Stromal cell of bone marrow (primary cell): ENCODE measurements at places on chromosomes 2 and 18.

DNA sequence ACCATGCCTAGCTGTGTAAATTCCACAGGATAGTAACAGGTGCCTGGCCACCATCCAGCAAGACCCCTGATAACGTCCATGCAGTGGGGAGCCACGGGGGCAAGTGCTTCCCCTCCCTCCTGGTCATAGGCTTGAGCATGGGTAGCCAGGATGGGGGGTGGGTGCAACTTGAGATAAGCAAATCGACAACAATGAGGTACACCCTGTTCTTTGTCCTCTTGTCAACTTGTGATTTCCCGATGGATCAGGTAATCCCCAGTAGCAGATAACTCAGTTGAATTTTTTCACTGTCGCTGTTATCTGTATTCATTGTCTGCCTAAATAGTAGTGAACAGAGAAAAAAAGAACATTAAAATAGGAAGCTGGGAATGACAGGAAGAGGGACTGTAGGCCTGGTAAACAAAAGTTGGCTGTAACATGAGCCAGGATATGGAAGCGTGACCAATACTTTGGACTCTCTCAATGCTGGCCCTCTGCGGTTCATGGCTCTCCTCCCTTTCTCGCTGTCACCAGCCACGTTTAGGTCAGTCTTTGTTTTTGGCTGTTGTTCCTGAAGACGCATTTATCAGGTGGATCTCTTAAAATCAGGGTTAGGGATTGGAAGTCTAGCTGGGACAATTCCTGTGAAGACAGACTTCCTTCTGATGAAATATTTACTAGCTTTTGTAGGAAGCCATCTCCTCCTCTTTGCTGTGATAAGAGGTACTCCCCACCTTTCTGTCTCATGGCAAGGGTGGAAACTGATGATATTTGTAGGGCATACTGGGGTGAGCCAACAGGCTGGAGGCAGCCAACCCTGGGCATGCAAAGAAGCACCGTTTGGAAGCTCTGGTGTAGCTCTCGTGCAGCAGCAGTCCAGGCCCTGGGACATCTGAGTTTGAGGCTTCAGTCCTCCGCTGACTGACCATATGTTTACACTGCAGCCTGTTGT, 42.4 kb downstream of the TCF7L1 start:
- no peak for DNase-seq

- no peak for DNase-seq
Observed at GRCh38 chr2:20666304-20667150, at the start of gene GDF7. Gene GDF7 (plus strand): TSS chr2:20667144. CDS start chr2:20667240, 96 bp downstream.

DNA sequence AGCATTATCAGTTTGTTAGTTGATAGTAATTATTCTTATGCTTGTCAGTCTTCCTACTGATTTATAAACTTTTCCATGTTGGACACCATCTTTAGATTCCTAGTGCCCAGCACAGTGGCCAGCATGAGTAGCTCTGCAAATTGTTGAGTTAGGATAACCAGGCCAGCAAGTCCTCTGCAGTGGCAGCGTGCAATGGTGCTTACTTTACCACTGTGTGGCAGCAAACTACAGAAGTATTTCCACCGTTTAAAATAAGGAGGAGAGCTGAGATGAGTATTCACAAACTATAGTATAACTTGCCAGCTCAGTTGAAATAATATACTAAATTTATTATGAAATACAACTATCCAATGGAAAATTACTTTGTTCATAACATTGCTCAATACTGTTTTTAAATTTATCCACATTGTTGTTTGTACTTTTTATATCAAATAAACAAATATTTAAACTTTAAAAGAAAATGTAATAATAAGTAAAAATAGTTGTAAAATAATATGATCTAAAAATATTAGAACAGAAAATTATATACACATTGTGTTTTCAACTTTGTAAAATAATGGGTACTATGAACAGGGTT, 9.3 kb upstream of the THADA start:
- peak; percentile 54 for DNase-seq

DNA sequence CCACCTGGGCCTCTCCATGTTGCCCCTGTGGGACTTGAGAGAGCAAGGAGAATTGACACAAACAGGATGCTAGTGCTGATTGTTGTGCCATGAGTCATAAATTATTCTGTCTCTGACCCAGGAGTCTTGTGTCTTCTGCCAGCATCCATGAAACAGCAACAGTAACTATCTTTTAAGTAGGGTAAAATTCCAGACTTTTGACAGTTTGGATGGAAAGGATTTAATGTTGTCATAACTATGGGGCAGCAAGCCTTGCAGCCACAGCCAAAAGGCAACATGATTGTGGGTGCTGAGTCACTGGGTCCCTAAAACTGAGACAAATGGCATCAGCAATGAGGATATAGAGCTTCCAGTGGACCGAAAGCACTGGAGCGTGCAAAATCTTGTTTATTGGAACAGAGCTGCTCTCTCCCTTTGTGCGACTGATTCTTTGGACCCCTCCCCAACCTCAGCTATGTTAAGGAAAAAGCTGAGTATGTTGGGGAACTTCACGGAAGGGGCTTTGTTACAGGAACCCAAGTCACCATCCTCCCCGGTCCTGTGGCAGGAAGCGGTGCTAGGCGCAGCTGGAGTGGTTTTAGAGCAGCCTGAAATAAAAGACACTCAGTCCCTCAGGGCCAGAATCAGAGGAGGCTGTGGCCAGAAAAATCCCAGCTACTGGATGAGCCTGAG, 9.6 kb upstream of the ITPRIPL1 start:
- peak; percentile 66 for DNase-seq

- DNase-seq = no peak
Observed at GRCh38 chr2:33021542-33022227, 74.9 kb downstream of the LTBP1 start.

DNA sequence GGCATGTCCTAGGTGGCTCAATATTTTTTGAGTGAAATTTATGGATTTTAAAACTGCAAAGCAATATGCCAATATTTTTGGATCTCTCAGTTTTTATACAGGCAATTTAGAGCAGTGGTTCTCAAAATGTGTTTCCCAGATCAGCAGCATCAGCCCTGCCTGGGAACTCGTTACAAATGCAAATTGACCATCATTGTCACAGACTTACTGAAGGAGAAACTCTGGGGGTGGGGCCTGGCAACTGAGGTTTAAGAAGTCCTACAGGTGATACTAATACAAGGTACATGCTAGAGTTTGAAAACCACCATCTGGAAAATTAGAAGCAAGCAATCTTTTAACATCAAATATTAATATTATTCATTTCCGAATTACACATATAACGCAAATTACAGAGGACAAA, 215.6 kb upstream of the PID1 start:
- DNase-seq = no peak

DNA sequence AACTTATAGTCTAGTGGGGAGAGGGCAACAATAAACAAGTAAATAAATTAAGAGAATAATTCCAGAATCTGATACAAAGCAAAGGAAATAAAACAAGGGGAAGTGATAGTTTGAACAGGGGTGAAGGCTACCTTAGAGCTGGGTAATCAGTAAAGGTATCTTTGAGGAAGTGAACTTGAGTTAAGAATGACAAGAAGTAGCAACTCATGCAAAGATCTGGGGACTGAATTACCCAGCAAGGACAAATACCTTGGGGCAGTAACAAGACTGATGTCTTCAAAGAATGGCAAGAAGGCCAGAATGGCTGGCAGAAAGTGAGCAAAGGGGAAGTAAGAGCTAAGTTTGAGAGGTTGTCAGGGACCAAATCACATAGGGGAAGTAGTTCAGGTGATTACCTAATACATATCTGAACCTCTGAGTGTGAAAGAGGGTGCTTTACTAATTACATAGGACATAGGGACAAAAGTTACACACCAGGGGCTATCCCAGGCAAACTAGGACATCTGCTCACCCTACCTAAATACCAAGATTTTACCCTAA, 244.6 kb upstream of the HNRNPA3 start:
- no peak for DNase-seq

DNA sequence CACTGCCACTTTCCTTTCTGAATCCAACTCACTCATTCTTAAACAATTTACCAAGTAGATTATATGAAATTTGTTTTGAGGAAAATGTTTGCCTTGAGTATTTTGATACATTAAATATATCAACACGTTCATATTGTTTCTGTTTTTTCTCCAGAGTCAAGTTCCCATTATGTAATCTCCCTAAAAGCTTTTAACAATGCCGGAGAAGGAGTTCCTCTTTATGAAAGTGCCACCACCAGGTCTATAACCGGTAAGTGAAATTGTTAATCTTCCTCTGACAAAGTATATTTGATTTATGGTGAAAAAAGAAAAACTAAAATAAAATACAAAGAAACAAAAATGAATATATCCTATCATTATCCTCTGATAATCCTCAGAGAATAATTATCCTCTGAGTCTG, 838.6 kb downstream of the MBD2 start:
- DNase-seq = no peak

- DNase-seq = no peak
Observed at GRCh38 chr2:135840601-135841000, 3.6 kb upstream of the LCT start.

- DNase-seq = peak; percentile 95
Observed at GRCh38 chr2:207311316-207312005, 145.7 kb upstream of the KLF7 start.

- DNase-seq = no peak
Observed at GRCh38 chr2:74849228-74849892, 15.4 kb downstream of the HK2 start.

DNA sequence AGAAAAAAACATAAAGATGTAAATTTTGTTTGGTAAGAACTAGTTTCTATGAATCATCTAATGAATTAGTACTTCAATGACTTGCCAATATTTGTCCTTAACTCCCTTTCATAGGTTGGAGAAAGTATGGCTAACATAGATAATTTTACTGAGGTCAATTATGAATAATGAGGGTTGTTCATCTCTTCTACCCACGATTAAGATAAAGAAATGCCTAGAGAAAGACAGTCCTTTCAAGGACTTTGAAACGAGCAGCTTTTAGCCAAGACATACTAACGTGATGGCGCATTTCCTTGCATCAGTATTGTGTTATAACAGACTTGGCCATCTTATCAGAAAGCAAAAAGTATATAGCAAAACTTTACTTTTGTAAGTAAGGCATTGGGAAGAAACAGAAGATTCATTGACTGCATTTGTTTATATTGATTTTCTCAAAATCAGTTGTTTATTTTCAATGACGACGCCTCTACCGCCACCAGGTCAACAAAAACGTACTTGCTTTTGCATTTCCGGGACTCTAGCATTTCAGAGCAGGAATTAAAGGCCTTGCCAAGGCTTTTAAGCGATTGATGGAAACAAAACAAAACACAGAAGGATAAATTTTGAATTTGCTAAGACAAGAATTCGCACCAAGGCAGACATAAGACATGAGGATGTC, 961 bp downstream of the RBM43 start:
- DNase-seq = peak; percentile 14

DNA sequence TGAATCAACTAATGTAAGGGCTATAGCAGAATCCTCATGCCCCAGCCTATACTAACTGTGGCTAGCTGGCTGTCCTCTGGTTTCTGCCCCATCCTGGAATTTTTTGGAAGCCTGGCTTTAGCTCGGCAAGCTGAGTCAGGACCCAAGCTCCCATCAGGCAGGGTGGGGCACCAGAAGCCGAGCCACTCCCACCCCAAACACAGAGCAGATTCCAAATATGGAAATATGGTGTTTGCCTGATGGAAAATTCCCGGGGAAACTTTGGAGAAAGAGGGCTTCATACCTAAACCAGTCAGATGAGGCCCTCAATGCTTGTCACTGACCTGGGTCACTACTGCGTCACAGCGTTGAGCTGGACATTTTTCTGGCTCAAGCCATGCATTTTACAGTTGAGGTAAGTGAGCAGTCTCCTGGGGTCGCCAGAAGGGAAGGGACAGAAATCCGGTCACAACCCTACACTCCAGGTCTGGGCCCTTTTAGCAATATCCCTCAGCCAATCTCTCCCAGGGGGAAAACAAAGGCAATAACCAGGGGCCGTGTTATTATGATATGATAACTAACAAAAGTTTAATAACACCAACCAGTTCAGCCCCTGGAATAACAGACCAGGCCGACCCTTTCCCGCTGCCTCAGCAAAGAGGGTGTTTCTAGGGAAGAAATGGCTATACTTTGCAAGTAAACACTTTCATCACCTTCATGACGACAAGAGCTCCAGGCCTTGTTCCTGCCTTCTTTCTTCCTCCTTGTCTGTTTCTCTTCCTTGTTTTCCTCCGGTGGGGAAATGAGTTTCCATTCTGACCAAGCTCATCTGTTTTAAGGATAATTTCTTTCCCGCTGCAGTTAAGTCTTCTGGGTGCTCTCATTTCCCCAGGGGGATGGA, 37.7 kb downstream of the PSD4 start:
- peak; percentile 74 for DNase-seq

GRCh38 chr2:230739961-230740360, 27.3 kb downstream of the CAB39 start:
- no peak for DNase-seq

DNA sequence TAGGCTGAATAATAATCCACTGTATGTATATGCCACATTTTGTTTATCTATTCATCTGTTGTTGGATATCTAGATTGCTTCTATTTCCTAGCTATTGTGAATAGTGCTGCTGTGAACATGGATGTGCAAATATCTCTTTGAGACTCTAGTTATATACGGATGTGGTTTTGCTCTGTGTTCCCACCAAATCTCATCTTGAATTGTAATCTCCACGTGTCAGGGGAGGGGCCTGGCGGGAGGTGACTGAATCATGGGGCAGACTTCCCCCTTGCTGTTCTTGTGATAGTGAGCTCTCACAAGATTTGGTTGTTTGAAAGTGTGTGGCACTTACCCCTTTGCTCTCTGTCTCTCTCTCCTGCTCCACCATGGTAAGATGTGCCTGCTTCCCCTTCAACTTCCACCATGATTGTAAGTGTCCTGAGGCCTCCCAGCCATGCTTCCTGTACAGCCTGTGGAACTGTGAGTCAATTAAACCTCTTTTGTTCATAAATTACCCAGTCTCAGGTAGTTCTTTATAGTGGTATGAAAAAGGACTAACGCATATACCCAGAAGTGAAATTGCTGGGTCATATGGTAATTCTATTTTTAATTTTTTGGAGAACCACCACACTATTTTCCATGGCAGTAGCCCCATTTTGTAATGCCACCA, 86.1 kb upstream of the UPP2 start:
- DNase-seq = no peak

DNA sequence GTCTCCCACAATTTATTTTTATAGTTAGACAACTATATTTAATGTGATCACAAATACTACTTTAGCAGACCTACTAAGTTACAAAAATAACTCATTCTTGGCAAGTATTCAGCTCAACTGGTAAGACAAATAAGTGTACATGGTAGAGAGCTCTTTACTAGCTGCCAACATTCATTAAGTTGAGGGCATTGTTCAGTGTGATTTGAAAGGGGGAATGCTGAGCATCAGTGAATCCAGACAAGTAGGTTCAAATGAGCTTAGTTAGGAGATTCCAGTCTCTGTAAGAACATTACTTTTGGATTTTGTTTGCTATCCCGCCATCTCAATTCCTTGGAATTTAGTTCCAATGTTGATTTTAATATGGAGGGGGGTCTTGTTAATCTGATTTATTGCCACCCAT, 187.3 kb upstream of the LYPD1 start:
- DNase-seq = no peak
